Fibroblast of upper back skin (primary cell): ENCODE measurements at places on chromosomes 2 and 18.
A peak's percentile ranks its signal among the peaks of the same experiment; 100 is the strongest.

GRCh38 chr2:30527411-30527810 is 80.4 kb downstream of the LCLAT1 start:
- no peak for DNase-seq

DNA sequence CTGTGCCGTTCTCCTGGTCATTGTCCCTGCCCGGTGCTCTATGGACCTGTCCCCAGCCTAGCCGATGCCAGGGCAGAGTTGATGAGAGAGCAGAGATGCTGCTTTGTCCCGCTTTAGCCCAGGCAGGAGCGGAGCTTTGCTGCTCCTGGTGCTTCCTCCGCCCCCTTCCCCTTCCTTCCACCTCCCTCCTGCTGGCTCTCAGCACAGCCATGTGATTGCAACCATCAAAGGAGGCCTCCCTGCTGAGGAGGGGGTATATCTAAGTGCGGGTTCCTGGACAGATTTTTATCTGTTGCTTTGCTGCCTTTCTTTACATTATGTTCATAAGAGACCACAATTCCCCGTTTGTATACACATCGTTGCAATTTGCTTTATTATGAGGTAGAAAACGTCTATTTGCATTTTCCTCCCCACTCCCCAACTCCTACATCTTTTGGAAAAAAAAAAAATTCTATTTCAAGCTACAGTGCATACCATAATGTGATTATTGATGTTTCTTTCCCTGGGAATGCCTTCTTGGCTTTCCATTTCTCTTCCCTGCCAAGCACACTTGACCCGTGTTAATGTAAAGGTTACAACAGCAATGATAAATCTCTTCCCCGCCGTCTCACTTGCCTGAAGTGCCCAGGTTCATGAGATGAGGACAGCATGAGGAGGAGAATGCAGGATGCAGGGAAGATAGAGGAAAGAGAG is 25.4 kb downstream of the ALPK2 start:
- peak; percentile 81 for DNase-seq

GRCh38 chr18:31793531-31793930 is 32.9 kb upstream of the SLC25A52 start:
- no peak for DNase-seq

DNA sequence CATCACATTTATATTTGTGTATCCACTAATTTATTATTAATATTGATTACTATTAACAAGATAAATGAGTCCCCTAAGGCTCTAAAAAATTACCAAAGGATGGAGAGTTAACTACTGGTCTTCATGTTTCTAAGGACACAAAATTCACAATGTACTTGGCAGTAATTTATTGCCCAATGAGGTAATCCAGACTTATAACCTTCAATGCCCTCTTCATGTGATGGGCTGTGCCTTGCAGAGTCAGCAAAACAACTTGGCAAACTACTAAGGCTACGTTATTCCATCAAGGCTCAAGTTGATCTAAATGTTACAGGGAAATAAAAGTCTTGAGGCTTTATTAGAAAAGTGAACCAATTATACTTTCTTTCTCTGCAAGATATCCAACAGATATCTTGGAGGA is 804.9 kb upstream of the NXPH2 start:
- DNase-seq, result no peak

GRCh38 chr18:58088691-58089065 is 44.7 kb downstream of the NEDD4L start:
- DNase-seq, result no peak

- no peak for DNase-seq
Measured at GRCh38 chr2:64492272-64492671, 31.9 kb upstream of the AFTPH start.

DNA sequence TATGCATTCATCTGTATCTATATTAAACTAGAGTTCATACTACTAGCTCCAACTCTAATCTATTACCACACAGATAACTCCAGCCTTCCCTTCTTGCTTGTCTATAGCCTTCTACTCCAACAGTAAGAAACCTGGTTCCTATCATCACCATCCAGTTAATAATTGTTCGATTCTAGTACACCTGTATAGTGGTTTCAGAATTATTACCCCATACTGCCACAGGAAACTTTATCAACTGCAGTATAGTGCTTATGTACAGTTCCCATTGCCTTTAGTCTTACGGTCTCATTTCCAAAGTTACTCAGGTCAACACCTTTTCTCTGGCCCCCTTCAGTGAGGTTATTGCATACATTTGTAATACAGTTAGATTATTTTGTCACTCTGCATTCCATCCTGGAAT is 14.5 kb downstream of the METTL8 start:
- DNase-seq, result no peak
